Globus pallidus (tissue), 1 donor: ENCODE measurements at places on chromosomes 1 and 21.

DNA sequence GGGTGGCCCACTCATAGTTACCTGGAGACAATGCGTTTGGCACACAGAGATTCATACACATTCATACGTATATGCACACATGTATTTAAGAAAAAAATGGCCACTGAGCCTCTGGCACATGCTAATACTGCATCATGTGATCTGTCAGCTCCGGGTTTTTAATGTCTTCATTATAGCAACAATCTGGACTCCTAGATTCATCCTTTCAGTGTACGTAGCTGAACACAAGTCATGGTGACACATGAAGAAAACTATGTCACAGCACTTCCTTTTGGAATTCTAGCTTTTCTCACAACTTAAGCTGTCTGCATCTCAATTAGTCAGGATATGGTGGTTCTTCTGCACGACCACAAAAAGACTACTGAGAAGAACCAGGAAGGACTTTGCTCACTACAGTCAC is 24.7 kb downstream of the HSF2BP start:
- DNase-seq, result no peak

- no peak for DNase-seq
Measured at GRCh38 chr1:15620155-15620545, 2.9 kb downstream of the DDI2 start.

GRCh38 chr1:200905411-200906052 is 10.8 kb downstream of the INAVA start:
- no peak for DNase-seq

GRCh38 chr1:157776971-157777391 is at the start of gene FCRL2:
FCRL2 (minus strand) TSS chr1:157777132; CDS start chr1:157777073, 59 bp downstream.
- DNase-seq, result no peak

- no peak for DNase-seq
Measured at GRCh38 chr1:51636191-51636590, 19.3 kb downstream of the OSBPL9 start.

DNA sequence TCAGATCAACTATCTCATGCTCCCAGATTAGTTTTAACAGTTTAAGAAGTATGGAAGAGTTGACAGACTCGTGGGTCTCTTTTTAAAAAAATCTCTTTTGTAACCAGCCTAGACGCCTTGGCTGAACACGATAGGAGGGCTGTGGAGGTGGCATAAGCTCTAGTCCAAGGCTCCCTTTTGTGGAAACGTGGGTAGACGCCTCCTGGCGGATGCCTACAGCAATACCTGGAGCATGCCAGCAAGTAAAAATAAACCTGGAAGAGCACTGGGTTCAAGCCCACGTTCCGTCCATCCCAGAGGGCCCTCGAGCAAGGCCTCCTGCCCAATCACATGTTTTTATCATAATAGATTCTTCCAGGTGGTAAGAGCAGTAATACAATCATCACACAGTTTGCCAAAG is 87.9 kb downstream of the RGS7 start:
- no peak for DNase-seq

GRCh38 chr21:29235714-29236197 is 63.0 kb upstream of the BACH1 start:
- DNase-seq, result no peak

DNA sequence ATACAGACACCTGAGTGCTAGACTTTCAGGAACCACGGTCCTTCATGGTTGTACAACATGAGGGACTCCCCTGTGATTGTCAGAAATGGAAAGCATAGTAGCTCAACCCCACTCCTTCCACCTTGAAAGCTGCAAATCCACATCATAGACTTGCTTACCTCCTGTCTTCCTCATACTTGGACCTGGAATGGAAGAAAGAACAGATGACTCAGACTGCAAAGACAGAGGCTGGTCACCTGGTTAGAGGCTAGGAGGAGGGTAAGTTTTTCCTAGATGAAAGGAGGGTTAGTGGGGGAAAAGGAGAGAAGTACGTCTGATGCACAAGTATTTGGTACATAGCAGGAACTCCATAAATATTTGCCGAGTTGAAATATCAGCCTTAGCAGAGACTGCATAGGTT is 37.2 kb downstream of the LRRC71 start:
- DNase-seq, result no peak

- no peak for DNase-seq
Measured at GRCh38 chr1:236602171-236602570, 2.1 kb downstream of the HEATR1 start.

- no peak for DNase-seq
Measured at GRCh38 chr1:110239441-110240430, 29.6 kb downstream of the KCNC4 start.

- DNase-seq, result no peak
Measured at GRCh38 chr1:160569806-160570205, 9.5 kb downstream of the CD84 start.

DNA sequence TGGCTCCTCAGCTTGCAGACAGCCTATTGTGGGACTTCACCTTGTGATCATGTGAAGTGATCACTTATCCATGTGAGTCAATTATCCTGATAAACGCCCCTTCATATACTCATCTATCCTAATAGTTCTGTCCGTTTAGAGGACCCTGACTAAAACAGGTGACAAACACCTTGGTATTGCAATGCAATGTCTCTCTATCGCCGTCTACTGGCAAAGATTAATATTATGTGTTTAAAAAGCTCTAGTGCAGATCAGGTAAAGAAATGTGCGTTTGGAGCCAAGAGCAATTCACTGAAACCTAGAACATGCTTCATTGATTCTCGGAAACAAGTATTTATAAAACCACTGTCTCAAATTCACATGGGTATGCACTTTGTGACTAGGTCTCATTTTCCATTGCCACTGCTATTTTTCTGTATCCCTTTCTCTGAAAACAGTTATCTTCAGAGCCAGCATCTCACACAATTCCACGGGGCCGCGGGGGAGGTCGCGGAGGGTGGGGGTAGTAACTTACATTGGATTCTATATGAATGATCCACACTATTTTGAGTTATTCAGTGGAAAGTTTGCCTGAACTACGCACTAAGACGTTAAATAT is 554.6 kb upstream of the NCAM2 start:
- no peak for DNase-seq

DNA sequence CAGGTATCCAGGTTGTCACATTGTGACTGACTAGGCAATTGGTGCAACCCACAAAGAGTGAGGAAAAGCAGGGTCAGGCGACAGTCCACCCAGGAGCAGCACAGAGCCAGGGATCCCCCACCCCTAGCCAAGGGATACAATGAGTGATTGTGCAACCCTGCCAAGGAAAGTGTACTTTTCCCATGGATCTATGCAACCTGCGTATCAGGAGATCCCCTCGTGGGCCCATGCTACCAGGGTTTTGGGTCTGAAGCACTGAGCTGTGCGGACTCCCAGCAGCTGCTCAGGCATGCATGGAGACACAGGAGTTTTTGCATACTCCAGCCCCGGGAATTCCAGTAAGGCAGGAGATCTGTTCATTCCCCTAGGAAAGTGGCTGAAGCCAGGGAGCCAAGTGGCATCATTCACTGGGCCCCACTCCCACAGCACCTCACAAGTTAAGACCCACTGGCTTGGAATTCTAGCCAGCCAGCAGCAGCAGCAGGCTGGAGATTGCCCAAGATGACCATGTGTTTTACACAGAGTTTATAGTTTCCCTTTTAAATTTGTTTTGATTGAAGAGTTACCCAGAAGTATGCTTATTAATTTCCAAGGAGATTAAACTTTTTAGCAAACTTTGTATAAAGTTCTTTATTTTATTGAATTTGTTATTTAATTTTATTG is 136.0 kb downstream of the LTN1 start:
- peak; percentile 20 for DNase-seq

DNA sequence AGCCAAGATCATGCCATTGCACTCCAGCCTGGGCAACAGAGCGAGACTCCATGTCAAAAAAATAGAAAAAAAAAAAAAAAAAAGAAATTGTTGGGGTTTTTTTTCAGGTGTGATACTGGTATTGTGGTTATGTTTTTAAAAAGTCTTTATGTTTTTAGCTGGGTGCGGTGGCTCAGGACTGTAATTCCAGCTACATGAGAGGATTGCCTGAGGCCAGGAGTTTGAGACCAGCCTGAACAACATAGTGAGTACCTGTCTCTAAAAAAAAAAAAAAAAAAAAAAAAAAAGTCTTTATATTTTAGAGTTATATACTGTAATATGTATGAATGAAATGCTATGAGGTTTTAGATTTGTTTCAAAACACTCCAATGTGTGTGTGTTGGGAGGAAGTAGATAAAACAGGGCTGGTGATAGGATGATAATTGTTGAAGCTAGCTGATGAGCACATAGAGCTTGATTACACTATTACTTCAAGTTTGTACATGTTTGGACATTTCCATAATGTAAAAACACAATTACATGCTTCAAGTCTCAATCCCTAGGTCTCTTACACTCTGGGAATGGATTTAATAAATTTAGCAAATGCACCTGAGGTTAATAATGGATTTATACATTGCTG is 30.2 kb upstream of the ATP5PO start:
- DNase-seq, result no peak

DNA sequence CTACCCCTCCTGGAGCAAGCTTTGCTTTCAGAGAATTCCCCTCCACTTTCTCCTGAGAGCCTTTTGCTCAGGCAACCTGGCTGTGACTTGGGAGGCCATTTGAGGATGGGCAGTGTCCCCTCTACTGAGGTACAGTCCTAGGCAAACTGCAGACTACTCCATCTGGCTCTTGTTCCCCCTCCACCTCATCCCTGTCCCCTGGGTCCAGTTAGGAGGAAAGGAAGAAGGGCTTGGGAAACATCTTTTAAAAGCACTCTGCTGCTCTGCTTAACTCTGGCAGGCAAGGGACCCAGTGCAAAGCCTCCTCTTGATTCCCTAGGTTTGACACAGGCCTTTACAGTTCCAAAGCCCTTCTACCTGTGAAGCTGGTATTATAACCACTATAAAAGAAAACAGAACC is 108.2 kb downstream of the NAV1 start:
- DNase-seq, result no peak

- DNase-seq, result no peak
Measured at GRCh38 chr21:45537746-45538291, 4.4 kb downstream of the SLC19A1 start.

GRCh38 chr21:46284733-46285132 is 678 bp downstream of the MCM3AP start:
- DNase-seq, result no peak

GRCh38 chr1:36411674-36412648 is 14.3 kb upstream of the LSM10 start:
- no peak for DNase-seq

DNA sequence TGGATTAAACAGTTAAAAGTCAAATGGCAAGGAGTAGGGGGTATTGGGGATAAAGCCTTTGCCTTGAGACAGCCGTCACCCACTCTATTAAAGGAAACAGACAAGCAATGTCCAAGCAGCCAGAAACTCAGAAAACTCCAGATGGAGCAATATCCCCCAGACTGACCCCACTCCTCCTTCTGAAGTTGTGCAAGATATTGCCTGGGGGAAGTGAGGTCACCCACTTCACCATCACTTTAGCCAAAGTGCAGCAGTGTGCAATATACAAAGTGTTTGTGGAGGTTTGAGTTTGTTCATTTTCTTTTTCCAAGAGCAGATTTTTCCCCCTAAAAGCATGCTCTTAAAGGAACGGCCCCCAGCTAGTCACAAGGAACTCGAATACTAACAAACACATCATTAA is 125.1 kb downstream of the ETS2 start:
- peak; percentile 43 for DNase-seq

DNA sequence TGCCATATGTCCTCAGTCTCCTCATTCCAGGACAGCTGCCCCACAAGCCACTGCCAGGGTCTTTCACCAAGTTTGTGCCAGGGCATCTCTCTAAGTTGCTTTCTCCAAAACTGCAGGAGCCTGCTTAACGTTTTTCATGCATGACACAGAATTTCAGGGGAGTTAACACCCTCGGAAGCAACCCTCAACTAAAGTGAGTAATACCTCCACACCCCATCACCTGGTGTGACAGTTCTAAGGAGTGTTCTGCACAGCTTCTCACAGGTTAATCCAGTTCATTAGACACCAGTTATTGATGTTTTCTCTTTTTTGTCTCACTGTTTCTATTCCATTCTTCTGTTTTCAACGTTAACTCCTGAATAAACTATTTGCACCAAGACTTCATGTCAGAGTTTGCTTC is 115.0 kb downstream of the BACH1 start:
- DNase-seq, result no peak

GRCh38 chr1:208127284-208127683 is 116.9 kb downstream of the PLXNA2 start:
- no peak for DNase-seq

GRCh38 chr1:205492201-205492667 is 12.2 kb upstream of the CDK18 start:
- no peak for DNase-seq

DNA sequence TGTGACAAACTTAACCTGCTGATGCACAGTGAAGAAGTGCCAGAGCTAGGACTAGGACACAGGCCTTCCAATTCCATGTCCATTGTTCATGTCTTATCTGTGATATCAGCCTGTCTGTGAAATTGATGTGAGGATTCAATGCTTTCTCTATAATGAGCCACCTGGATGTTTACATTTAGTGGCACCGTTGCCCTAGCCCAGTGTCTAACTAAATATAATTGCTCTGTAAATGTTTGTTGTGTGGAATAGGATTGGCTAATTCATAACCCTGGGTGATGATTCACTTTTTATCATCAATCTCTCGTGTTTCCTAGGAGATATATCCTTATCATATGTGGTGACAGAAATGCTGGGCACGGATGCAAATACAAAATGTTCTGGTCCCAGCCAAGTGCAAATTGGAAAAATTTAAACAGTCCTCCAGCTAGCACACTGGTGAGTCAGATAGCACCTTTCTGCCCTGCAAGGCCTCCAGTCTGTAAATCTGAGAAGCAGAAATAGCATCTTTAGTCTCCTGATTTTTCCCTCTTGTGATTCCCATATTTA is 46.9 kb upstream of the GNG12 start:
- no peak for DNase-seq

DNA sequence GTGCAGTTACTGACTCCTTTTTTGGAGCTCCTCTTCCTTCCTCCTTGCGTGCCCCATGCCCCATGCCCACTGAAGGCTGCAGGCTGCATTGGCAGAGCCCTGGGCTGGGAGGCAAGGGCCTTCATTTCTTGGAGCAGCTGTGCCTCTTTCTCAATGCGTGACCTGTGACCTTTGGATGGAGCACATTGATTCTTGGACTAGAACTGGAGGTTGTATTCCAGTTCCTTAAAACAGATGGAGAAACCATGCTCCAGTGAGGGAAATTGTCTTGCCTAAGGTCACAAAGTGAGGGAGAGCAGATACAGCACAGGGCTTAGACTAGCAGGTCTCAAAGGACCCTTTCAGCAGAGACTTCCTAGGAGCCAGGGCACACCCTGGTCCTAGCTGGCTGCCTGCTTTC is 9.0 kb downstream of the TMEM269 start:
- DNase-seq, result no peak

- no peak for DNase-seq
Measured at GRCh38 chr1:90308421-90308820, 313.5 kb downstream of the ZNF326 start.
